ENCODE measurements at places on chromosomes 1 and 21.
A peak's percentile ranks its signal among the peaks of the same experiment; 100 is the strongest.

DNA sequence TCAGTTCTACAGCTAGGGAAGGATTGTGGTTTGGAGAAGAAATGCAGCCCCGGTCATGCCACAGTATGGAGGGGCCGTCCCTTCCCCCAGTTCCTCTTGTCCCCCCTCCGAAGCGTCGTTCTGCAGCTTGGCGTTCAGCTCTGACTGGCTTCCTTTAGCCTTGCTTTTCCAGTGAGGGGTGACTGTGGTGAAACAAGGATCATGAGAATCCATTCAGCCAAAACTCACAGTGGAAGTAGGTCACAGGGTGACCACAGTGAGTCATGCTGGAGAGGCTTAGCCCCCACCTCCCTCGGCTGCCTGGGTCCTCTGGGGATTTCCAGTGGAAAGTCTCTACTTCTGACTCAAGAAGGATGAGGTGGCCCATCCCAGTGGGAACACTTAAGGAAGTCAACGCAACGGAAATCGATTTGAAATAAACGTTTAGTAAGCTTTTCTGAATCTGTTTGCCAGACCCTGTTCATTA lies 37.3 kb upstream of the COL6A2 start:
- peak; percentile 30 for ATAC-seq

GRCh38 chr21:28938726-28939125 lies 54.0 kb downstream of the LTN1 start:
- no peak for ATAC-seq

DNA sequence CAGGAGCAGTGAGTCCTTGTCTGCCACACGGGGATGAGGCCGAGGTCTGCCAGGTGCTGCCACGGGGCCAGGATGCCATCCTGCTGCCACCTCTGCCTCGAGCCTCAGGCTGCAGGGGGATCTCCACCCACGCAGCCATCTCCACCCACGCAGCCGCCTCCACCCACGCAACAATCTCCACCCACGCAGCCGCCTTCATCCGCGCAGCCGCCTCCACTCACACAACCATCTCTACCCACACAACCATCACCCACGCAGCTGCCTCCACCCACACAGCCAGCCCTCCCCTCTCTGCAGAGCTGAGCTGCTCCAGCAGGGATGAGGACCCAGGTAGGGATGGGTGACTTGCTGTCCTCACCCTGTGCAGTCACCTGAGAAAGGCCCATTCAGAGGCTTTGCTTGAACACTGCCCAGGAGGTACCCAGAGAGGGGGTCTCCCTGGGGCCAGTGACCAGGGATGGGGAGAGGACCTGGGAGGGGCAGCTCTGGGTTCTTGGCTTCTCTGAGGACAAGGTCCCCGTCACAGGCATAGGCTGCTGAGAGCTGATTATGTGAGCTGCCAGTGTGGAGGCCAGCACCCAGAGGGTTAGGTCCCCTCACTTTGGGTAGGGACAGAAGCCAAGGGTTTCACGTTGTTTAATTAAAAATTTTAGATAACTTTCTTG lies 46.6 kb upstream of the TTC34 start:
- no peak for ATAC-seq

DNA sequence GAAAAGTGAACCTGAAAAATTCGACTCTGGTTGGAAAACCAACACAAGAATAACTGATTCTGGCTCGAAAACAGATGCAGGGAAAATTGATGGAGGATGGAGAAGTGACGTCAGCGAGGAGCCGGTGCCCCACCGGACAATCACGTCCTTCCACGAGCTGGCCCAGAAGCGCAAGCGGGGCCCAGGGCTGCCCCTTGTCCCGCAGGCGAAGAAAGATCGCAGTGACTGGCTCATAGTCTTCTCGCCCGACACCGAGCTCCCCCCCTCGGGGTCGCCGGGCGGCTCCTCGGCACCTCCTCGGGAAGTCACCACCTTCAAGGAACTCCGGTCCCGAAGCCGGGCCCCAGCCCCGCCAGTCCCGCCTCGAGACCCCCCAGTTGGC lies 1.9 kb downstream of the RUSC1 start:
- ATAC-seq = no peak

GRCh38 chr1:3501856-3502640 lies 47.6 kb downstream of the ARHGEF16 start:
- ATAC-seq = peak; percentile 44

DNA sequence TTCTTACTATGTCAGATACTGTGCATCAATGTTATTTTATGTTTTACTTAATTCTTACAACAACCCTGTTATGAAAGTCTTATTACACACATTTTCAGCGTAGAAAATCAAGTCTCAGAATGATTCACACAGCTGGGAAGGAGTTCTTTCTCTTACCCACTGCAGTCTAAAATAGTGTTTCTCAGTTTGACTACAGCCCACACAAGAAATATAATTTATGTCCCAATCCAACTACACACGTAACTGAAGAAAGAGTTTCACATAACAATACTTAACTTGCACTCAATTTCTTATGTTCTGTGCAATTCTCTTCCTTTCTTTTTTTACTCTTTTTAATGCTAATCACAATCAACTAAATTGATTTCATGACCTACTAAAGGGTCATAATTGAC lies 252.8 kb upstream of the ADGRL2 start:
- no peak for ATAC-seq

DNA sequence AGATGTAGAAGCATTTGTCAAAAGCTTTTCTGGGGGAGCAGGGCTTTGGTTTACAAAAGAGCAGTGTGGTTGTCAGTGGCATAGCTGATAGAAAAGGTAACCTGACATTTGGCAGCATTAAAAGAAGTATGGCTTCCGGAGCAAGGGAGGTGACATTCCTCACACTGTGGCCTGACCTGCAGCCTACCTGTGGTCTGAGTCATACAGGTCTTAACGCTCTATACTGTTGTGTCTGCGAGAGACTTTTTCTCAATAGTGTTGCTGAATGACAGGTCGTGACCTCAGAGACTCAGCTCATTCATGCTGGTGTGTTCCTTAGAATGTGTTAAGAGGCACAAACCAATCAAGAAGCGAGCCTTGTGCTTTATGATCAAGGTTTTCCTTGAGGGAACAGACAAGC lies 19.3 kb downstream of the PHGDH start:
- ATAC-seq = no peak

GRCh38 chr1:5597171-5597850 lies 394.9 kb downstream of the NPHP4 start:
- ATAC-seq = no peak

DNA sequence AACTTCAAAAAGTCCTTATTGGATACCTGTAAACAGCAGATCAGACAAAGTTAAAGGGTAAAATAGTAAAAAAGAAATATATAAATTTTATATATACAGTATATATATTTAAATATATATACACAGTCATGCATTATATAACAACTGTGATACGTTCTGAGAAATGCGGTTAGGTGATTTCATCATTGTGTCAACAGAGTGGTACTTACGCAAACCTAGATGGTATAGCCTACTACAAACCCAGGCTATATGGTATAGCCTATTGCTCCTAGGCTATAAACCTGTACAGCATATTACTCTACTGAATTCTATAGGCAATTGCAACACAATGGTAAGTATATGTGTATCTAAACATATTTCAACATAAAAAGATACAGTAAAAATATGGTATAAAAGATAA lies 222.7 kb downstream of the NUF2 start:
- ATAC-seq = no peak

DNA sequence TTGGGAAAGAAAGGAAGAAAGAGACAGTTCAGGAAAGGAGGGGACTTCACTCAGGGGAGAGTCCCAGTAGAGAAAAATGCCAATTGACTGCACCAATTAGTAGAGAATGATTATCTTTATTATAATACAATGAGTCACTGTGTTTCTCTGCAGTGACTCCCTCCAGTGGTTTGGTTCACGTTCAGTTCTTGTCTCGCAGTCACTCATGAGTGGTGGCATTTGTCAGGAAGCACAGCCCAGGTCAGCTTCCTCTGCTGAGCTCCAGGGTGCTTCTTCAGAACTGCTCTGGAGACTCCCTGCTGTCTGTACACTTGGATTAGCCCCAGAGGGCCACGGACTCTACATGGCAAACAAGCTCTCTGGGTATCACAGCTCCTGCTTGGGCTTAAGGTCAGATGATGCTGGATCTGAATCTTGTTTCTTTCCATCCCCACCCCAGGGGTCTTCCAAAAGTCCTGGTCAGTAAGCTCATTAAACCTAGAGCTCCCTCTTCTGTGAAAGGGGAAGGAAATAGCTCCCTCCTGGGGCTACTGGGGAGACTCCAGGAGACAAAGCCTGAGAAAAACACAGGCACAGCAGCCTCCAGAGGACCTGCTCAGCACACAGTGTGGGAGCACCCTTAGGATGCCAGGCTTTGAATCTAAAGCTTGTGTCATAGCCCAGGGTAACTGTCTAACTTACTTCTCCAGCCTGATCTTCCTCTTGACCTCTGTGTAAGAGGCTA lies 619.0 kb downstream of the AJAP1 start:
- ATAC-seq = no peak

GRCh38 chr1:14810595-14811361 lies 212.3 kb downstream of the KAZN start:
- ATAC-seq = no peak

GRCh38 chr1:147377263-147378246 lies 135.1 kb downstream of the CHD1L start:
- no peak for ATAC-seq

GRCh38 chr1:115651391-115651790 lies 9.6 kb downstream of the VANGL1 start:
- ATAC-seq = no peak

DNA sequence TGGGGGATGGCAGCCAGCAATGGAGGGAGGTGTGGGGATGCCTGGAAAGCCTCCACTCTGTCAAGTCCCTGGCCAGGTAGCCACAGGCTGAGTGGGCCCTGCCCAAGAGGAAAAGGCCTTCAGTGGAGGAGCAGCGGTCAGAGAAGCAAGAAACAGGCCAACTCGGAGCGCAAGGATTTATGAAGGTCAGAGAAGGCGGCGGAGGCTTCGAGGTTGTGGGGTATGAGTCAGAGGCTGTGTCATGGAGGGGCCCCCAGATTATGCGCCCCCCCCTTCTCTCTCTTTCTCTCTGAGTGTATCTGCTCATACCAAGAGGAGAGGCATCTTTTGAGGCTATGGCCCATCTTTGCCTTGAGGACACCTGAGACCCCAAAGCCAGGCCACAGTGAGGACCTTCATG lies 99.5 kb downstream of the CASZ1 start:
- ATAC-seq = no peak

- peak; percentile 94 for ATAC-seq
These were observed 87.4 kb downstream of the FASLG start for GRCh38 chr1:172746091-172746949.

DNA sequence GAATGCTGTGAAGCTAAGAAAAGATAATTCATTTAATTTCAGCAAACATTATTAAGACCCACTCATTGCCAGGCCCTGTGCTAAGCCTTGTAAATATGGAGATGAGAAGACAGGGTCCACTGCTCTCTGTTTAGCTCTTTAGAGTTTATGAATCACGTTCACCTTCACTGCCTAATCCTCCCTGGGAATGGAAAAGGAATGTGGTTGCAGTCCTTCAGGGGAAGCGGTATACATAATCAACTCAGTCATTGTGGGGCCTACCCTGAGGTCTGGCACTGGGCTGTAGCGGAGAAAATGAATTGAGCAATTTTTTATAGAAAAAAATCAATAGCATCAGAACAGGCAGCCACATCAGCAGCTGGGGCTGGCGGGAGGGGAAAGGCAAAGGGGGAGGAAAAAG lies 412.1 kb upstream of the NFIA start:
- no peak for ATAC-seq

DNA sequence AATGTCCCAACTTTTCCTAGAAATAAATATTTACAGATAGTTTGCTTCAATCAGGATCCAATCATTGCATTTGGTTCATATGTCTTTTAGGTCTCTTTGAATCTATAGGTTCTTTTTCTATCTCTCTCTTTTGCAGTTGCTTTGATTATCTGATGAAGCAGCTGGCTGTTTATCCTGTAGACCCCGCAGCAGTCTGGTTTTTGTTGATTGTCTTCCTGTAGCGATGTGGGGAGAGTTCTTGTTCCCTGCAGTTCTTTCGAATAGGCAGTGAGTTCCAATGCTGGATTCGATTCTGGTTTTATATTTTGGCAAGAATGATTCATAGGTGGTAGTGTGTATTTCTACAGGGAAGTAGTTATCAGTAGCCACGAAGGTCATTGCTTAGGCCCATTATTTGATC lies 7.4 kb upstream of the MIXL1 start:
- no peak for ATAC-seq

GRCh38 chr1:226827968-226828513 lies 42.4 kb upstream of the PSEN2 start:
- peak; percentile 100 for ATAC-seq

- ATAC-seq = peak; percentile 93
These were observed 54.3 kb downstream of the ADARB1 start for GRCh38 chr21:45128613-45129188.

GRCh38 chr1:207007352-207008033 lies 25.1 kb downstream of the C1orf116 start:
- ATAC-seq = peak; percentile 86

- no peak for ATAC-seq
These were observed 3.2 kb upstream of the THEMIS2 start for GRCh38 chr1:27868932-27869718.

- ATAC-seq = peak; percentile 1
These were observed 739 bp upstream of the NUP133 start for GRCh38 chr1:229508823-229509337.

GRCh38 chr1:197184190-197184589 lies 37.7 kb upstream of the ASPM start:
- ATAC-seq = no peak
